ENCODE measurements at places on chromosomes 5 and 9. TPM values are rescaled to one million over a fixed set of nuclear protein-coding genes. Genes with fewer than 3 reads are reported as not detected.

DNA sequence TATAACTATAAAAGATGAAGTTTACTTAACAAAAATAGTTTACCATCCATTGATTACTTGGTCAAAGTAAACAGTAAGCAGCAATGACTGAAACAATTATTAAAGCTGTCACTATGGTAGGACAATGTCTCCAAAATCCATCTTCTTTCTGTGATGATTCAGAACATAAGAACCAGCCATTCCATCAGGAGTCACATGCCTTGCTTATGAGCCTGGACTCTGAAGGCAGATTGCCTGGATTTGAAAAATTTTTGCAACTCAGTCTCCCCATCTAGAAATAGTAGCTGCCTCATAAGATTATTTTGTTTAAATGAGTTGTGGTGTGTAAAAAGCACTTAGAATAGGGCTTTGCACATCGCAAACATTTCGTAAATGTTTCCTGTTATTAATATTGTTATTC, 136.2 kb downstream of the LIFR start:
- no peak overlapping the region for H3K4me3 ChIP-seq
- H3K27ac ChIP-seq, result no peak overlapping the region
- no peaks in the 10 kb centered on the region for H3K36me3 ChIP-seq
- no peak for DNase-seq
- no peaks in the 10 kb centered on the region for H3K4me1 ChIP-seq
- H3K27me3 ChIP-seq, result no peaks in the 10 kb centered on the region

GRCh38 chr9:131404987-131405386, 11.1 kb downstream of the PRRC2B start:
- no peak overlapping the region for H3K27ac ChIP-seq
- DNase-seq, result no peak
- H3K4me3 ChIP-seq, result peak overlapping the region; percentile 33
- no peaks in the 10 kb centered on the region for H3K36me3 ChIP-seq
- no peaks in the 10 kb centered on the region for H3K27me3 ChIP-seq

DNA sequence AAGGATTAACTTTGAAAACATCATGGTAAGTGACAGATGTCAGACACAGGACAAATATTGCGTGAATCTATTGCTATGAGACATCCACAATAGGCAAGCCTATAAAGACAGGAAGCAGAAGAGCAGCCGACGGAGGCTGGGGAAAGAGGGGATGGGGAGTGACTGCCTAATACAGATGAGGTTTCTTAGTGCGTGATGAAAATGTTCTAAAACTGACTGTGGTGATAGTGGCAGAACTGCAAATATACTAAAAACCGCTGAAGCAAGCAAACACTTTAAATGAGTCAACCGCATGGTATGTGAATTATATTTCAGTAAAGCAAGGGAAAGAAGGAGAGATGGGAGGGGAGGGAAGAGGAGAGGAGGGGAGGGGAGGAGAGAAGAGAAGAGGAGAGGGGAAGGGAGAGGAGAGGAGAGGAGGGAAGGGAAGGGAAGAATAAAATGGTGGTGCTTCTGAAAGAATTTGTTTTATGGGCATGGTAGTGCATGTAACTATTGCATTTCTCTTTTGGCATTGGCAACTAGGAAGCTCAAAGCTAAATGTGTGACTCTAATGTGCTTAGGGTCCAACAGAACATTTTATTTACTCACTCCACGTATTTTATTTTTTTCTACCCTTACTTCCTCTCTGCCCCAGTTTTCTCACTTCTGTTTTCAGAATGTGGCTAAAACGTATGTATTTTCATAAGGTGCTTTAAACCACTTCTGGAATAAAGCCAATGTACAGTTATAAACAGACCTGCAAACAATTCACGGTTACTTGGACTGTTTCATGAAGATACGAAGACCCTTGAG, 21.3 kb downstream of the AKNA start:
- H3K4me1 ChIP-seq, result peaks cover 98% of the 10 kb centered on the region
- DNase-seq, result peak; percentile 78
- H3K27ac ChIP-seq, result peak overlapping the region; percentile 68
- H3K27me3 ChIP-seq, result no peaks in the 10 kb centered on the region
- peaks cover 69% of the 10 kb centered on the region for H3K36me3 ChIP-seq

- no peaks in the 10 kb centered on the region for H3K27me3 ChIP-seq
- H3K4me3 ChIP-seq, result no peak overlapping the region
- no peak overlapping the region for H3K27ac ChIP-seq
- H3K36me3 ChIP-seq, result no peaks in the 10 kb centered on the region
Measured at GRCh38 chr9:108671176-108671575, 184.6 kb downstream of the ACTL7B start.

GRCh38 chr5:16952968-16953671, 17.0 kb upstream of the MYO10 start:
- DNase-seq, result no peak
- H3K4me1 ChIP-seq, result no peaks in the 10 kb centered on the region
- no peaks in the 10 kb centered on the region for H3K27me3 ChIP-seq
- H3K27ac ChIP-seq, result no peak overlapping the region

- no peak overlapping the region for H3K27ac ChIP-seq
- no peak overlapping the region for H3K4me3 ChIP-seq
- no peak for DNase-seq
- H3K36me3 ChIP-seq, result no peaks in the 10 kb centered on the region
- H3K27me3 ChIP-seq, result peaks cover 77% of the 10 kb centered on the region
- peaks cover 16% of the 10 kb centered on the region for H3K4me1 ChIP-seq
Measured at GRCh38 chr5:88691945-88692868, 190.8 kb downstream of the MEF2C start.

DNA sequence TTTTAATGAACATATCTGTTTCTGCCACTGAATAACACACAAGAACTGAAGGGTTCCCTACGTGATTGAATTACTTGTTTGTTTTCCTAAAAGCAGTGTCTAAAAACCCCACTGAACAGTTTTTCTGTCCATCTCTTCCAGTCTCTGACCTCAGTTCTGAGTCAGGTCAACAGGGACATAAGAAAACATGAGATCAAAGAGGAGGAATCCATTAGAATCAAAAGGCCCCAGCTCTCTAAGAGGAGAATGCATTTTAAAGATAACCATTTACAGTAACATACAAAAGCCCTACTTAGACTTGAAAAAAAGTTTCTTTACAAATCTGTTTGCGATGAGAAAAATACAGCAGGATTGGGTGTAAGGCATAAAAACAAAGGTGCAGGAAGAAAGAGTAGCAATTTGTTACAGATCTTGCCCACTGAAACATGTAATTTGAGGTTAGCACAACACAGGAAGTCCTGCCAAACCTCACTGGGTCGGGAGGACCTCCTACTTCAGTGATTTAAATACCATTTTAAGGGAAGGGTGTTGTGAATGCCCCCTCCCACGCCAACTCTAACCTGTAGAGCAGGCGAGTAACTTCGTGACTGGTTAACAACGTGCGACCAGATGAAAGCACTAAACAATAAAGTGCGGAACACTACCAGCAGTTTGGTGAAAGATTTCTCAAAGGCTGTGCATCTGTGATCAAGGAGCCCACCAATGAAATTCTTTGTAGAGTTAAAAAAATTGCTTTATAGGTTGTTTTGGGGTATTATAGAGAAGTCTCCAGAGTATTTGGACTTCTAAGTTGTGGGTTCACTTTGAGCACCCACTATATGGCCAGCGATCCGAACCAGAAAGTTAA, 1.3 kb downstream of the QSOX2 start:
- no peak for DNase-seq
- H3K27me3 ChIP-seq, result no peaks in the 10 kb centered on the region
- peak overlapping the region; percentile 77 for H3K4me3 ChIP-seq
- peak overlapping the region; percentile 38 for H3K27ac ChIP-seq
- peaks cover 28% of the 10 kb centered on the region for H3K4me1 ChIP-seq
- no peaks in the 10 kb centered on the region for H3K36me3 ChIP-seq

DNA sequence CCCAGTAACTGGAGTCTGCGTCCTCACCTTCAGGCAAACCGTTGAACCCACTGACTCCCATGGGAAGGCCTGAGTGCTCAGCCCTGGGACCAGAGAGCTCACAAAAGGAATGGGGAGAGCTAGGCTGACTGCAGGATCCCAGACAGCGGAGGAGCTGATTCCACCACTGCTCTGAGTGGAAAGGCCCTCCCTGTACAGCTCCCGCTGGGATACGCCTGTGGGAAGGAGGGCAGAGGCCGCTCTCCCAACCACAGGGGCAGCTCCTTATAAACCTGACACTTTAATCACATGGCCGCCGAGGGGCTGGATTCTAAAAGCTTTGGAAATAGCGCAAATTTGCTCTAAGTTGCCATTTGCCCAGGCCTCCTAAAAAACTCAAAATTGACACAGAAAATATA, 37.1 kb downstream of the DBH start:
- H3K27me3 ChIP-seq, result no peaks in the 10 kb centered on the region
- peaks cover 30% of the 10 kb centered on the region for H3K4me1 ChIP-seq
- no peak overlapping the region for H3K27ac ChIP-seq

DNA sequence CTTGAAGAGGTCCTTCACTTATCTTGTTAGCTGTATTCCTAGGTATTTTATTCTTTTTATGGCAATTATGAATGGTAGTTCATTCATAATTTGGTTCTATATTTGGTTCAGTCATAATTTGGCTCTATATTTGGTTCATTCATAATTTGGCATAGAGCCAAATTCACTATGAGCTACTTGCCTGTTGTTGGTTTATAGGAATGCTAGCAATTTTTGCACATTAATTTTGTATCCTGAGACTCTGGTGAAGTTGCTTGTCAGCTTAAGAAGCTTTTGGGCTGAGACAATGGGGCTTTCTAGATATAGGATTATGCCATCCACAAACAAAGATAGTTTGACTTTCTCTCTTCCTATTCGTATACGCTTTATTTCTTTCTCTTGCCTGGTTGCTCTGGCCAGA, 142.2 kb downstream of the PLCXD3 start:
- no peaks in the 10 kb centered on the region for H3K27me3 ChIP-seq
- no peak for DNase-seq
- H3K4me3 ChIP-seq, result no peak overlapping the region
- H3K27ac ChIP-seq, result no peak overlapping the region
- H3K4me1 ChIP-seq, result no peaks in the 10 kb centered on the region
- no peaks in the 10 kb centered on the region for H3K36me3 ChIP-seq

DNA sequence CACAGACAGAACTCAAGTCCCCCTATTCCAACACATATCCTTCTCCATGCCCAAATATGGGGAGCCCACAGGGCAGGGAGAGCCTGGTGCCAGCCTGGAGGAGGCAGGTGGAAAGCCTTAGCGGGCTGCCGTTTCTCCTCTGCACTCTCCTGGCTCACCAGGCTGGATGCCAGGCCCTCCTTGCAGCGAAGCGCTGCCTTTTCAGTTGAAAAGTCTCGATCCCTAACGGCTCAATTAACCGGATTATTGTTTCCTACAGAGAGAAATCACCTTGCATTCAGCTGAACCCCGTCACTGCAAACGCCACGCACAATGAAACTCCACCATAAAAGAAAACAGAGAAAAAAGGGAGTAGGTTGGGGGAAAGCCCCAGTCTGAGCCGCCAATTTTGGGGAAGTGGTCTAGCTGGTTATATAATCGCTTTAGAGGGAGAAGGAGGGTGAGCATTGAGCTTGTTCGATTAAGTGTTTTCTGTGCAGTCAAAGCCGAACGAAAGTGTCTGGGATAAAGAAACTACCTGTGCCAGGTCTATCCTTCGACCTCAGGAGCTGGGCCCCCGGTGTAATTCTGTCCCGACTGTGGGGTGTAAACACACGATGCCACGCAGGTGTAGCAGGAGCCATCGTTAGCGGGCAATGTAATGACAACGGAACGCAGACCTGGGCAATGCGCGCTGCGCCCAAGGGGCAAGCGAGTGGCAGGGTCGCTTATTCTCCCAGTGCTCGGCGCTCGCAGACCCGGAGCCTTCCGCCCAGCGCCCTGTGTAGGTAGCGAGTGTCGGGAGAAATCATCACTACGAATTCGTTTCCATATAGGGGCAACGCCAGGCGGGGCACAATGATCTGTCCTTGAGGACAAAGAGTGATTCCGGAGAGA, 3.8 kb downstream of the BARHL1 start:
- peaks cover 69% of the 10 kb centered on the region for H3K27me3 ChIP-seq
- no peaks in the 10 kb centered on the region for H3K36me3 ChIP-seq
- no peak overlapping the region for H3K27ac ChIP-seq

GRCh38 chr9:99130069-99130468, 25.2 kb downstream of the TGFBR1 start:
- peaks cover 73% of the 10 kb centered on the region for H3K4me1 ChIP-seq
- no peak for DNase-seq
- no peaks in the 10 kb centered on the region for H3K27me3 ChIP-seq
- H3K4me3 ChIP-seq, result no peak overlapping the region
- no peaks in the 10 kb centered on the region for H3K36me3 ChIP-seq

DNA sequence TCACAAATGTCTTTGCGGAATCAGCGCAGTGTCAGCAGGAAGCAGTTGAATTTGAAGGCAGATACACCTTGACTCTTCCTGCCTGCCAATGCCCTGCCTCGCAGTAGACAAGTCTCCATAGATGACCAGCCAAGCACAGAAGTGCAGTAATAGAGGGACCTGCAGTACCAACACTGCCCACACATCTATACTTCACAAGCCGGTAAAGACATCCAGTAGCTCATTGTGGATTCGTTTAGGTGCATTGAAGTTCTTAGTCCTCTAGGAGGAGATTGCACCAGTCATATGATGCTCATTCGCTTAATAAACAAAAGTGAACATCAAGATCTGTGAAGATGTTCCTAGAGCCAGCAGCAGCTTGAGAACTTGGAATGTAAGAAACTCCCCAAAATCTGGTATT, 7.1 kb upstream of the IFNA2 start:
- H3K27me3 ChIP-seq, result peaks cover 7% of the 10 kb centered on the region
- no peak overlapping the region for H3K4me3 ChIP-seq
- H3K4me1 ChIP-seq, result peaks cover 4% of the 10 kb centered on the region

DNA sequence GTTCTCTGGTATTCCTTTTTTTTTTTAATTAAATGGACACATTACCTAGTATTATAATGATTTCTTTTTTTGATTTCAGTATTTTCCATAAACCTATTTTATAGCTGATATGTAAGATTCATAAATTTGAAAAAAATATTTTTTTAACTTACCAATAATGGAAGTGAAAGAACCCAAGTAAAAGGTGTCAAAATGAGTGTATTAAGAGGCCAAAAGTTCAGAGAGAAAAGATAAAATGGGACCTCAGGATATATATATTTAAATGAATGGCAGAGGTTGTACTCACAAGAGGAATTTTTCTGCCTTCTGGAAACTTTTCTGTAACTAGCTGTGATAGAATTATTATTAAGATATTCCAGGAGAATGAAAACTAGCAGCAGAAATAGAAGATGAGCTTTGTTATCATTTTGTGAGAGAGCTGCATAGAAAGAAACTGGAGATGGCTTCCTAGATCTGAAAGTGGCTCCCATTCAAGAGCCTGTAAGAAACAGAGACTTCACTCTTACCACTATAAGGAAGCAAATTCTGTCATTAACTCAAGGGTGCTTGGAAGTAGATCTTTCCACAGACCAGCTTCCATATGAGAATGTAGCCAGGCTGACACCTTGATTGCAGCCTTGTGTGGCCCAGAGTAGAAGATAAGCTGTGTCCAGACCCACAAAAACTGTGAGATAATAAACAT, 91.7 kb downstream of the MRPS30 start:
- no peak overlapping the region for H3K4me3 ChIP-seq
- no peaks in the 10 kb centered on the region for H3K4me1 ChIP-seq
- no peaks in the 10 kb centered on the region for H3K36me3 ChIP-seq
- no peak for DNase-seq
- no peak overlapping the region for H3K27ac ChIP-seq

Gene NR4A3
- 37.7 TPM for total RNA-seq

Gene ARL15
- total RNA-seq, result 5.6 TPM

Gene CDH10
- not detected for total RNA-seq

Measured in CD8-positive, alpha-beta memory T cell (primary cell).